ENCODE measurements at places on chromosomes 16 and 17.

DNA sequence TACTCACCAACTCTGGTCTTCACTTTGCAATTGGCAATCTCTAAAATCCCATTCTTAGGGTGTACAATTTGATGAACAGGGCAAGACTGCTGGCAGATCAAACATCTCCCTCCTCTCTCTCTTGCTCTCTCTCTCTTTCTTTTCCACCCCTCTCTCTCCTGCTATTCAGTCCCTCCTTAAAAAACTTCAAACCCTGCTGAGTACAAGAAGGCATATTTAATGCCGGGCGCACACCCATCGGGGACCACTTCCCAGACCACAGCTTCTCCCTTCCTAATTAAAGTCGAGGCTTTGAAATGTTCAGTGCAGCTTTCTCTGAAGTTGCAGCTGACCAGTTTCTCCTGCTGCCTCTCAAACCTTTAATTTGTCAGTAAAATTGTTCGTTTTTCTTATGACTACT lies 185.4 kb upstream of the CDH11 start:
- DNase-seq = no peak

DNA sequence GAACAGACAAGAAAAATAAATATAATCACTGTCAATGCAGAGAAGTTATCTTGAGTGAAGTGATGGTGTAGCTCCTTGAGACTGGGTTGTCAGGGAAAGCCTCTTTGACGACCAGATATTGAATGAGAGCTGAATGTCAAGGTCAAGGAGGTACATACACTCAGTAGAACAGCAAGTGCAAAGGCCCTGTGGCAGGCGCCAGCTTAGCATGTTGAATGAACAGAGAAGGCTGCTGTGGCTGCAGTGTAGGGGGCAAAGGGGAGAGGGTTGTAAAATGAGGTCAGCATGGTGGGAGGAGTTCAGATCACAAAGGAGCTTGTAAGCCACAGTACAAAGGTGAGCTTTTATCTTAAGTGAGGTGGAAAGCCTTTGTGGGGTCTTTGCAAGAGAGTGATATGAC lies 111.5 kb downstream of the ZFHX3 start:
- DNase-seq = no peak

DNA sequence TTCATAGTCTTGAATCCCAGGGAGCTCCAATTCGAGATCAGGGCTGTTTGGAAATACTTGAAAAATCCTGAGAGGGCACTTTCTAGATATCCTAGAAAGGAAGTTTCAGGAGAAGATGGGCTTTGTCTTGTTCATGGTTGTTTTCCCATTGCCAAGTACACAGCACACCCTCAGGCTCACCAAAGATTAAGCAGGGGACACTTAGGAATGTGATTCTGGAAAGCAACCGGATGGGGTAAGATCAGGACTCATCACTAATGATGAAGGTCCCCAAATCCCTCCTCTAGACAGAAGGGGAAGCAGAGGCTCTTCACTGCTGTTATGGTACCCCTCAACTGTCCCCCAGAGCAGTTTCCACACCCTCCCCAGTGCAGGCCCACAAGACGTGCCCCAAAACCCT lies 40.7 kb downstream of the VAC14 start:
- DNase-seq = no peak

DNA sequence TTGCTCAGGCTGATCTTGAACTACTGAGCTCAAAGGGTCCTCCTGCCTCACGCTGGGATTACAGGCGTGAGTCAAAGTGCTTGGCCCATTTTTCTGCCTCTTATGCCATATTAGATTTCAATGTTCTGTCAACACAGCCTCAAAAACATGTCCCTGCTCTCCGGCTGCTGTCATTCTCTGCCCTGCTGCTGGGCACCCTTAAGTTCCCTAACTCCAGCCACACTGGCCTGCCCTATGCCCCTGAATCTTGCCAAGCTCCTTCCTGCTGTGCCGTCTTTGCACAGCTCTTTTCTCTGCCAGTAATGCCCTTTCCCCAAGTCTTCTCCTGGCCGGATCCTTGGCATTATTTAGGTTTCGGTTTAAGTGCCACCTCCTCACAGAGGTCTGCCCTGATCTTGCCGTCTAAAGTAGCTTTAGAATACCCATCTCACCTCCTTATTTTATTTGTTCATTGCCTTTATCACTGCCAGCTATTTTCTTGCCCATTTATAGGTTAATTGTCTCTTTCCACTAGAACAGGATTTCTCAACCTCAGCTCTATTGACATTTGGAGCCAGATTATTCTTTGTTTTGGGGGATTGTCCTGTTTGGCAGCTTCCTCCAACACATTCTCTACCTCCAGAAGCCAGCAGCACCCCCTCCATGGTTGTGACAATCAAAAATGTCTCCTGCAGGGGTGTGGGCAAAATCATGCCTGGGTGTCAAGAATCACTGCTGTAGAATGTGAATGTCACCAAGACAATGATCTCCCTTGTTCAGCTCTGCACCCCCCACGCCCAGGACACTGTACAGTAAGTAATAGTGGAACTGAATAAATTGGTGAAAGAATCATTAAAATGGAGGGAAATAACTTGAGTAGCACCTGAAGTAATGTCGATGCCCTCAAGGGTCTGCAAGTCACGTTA lies 168.2 kb downstream of the CYLD start:
- DNase-seq = no peak

DNA sequence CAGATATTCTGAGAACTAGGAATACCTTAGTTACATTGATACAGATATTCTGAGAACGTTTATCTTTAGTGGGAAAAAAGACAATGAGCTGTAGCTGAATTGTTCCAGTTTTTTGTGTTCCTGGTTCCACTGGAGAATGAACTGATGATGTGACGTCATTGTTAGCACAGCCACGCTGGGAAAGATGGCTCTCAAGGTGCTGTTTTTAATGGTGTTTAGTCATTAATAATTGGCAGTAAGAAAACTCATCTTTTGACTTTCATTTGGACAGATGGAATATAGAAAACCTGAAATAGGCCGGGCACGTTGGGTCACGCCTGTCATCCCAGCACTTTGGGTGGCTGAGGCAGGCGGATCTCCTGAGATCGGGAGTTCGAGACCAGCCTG lies 10.4 kb downstream of the FOXK2 start:
- no peak for DNase-seq

DNA sequence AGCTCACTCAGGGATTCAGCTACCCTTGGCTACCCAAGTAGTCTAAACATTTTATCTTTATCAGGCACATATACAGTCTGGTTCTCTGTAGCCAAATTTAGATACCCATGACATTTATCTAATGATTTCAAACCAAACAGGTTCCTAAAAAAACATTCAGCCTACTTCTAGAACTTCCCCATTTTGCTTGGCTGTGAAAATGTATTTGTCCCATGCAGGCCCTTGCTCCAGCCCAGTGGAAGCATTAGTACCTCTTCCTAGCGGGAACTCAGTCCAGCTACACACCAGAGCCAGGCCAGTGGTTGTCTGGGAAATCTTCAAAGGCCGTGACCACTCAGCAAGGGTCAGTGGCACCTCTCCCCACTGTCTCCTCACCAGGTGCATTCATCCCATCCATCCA lies 26.2 kb upstream of the NAGLU start:
- no peak for DNase-seq

DNA sequence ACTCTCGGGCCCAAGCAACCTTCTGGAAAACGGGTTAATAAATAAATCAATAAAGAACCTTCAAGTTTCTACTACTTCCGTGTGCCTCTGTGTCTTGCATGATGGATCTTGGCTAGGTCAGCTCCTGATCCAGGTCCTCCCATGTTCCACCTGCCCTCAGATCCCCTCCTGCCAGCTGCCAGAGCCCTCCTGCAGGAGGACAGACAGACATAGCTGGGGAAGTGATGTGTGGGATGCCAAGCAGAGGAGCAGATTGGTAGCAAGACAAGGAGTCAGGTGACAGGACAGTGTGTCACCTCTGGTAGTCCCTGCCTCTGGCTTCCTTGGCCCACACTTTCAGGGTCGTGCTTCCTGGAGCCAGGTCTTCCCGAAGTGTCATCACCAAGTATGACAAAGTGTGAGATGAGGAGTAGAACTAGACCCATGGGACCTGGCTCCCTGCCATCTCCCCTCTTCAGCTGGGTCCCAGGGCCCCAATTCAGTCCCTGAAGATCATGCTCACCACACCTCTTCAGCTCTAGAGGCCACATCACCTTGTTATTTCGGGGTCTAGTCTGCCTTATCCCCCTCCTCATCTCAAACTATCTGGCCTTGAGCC lies 1.0 kb upstream of the EPN3 start:
- no peak for DNase-seq

GRCh38 chr16:12426122-12426521 lies 377.6 kb downstream of the CPPED1 start:
- no peak for DNase-seq

GRCh38 chr16:57446531-57447185 lies 527 bp downstream of the CIAPIN1 start:
- DNase-seq = no peak

- no peak for DNase-seq
Measured at GRCh38 chr16:57265850-57266530, 18.5 kb downstream of the PLLP start.

DNA sequence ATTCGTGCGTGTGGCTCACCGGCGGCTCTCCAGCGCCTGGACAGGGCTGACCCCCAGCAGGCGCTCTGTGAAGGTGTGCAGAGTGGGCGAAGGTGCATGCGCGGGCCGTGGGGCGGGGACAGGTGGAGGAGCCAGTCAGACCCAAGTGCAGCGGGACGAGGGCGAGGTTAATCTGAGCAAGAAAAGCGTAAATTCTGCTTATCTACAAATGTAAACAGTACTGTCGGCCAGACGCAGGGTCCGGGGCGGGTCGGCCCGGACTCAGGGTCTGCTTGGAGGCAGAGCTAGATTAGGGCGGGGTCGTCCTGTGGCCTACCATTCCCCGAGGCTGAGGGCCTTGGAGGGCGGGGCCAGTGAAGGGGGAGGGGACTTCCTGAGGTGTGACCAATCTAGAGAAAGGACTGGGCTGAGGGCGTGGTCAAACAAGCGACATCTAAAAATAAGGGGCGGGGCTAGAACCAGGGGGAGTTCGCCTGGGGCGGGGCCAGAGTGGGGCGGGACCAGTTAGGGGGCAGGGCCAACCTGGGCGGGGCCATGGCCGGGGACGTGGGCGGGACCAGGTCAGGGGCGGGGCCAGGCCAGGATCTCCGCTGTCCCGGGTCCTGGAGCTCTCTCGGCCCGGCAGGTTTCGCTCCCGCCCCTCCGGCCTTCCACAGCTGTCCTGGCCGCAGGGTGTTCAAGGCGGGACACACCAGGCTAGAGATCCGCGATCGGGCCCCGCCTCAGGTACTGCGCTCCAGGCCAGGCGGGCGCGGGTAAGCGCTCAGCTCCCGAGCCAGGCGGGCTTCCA lies at the start of gene SEC14L5:
Gene SEC14L5 (plus strand): TSS at position 611 of the 790 bp plus-strand sequence. CDS start 994 bp downstream, outside the sequence.
- peak; percentile 97 for DNase-seq

DNA sequence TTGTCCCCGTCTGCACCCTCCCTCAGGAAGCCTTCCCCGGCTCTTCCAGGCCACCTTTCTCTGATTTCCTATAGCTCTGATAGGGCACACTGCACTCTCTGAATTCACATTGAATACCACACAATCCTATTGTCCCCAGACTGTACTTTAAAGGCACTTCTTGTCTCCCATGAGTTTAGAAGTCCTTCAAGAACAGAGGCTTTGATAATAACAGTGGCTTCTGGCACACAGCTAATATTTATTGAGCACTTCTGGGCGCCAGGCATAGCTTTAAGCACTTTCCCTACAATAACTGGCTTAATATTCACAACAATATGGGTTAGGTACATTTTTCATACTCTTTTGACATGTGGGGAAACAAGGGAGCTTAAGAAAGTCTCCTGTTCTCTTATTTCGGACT lies 169.7 kb upstream of the IRX6 start:
- DNase-seq = no peak

GRCh38 chr17:78316867-78317789 lies 42.7 kb downstream of the SOCS3 start:
- no peak for DNase-seq

DNA sequence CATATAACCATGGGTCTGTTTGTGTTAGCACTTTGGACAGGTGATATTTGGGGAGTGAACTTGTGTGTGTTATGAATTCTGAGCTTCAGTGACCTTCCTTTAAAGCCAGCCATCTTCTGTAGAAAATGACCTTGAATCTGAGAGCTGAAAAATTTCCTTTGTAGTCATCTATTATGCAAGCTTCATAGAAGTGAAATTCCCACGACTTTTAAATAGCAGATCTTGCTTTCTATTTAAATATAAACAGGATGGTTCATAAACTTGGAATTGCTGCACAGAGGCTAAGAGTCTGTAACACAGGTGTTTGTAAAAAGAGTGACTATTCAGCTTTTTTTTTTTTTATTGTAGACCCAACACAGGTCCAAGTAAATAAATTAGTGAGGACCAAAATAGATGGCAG lies 85.5 kb downstream of the MARCHF10 start:
- no peak for DNase-seq

- DNase-seq = no peak
Measured at GRCh38 chr16:17836868-17837602, 366.3 kb upstream of the XYLT1 start.

GRCh38 chr17:80091376-80091775 lies 10.0 kb upstream of the GAA start:
- DNase-seq = no peak

GRCh38 chr17:2202302-2202995 lies 101.1 kb downstream of the SMG6 start:
- no peak for DNase-seq

DNA sequence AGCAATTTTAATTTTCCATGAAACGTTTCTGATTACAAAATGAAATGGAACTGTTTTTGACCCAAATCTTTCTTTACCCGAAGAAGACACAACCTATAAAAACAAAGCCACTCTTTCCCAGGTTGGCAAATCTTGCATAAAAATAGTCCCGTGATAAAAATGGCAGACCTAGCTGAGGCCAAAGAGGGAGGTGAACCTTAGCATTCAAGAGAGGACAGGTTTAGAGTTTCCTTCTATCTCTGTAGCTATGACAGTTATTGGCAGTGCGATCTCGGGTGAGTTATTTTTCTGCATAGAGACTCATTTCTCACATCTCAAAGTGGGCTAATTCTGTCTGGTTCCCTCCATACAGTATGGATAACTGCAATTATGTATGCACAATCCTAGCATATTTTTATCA lies 241.4 kb downstream of the MAP2K6 start:
- no peak for DNase-seq

- DNase-seq = no peak
Measured at GRCh38 chr16:49832177-49832576, 23.7 kb downstream of the ZNF423 start.

- no peak for DNase-seq
Measured at GRCh38 chr17:39744075-39744835, 6.5 kb downstream of the GRB7 start.

GRCh38 chr17:44084131-44084538 lies 13.6 kb downstream of the G6PC3 start:
- no peak for DNase-seq

DNA sequence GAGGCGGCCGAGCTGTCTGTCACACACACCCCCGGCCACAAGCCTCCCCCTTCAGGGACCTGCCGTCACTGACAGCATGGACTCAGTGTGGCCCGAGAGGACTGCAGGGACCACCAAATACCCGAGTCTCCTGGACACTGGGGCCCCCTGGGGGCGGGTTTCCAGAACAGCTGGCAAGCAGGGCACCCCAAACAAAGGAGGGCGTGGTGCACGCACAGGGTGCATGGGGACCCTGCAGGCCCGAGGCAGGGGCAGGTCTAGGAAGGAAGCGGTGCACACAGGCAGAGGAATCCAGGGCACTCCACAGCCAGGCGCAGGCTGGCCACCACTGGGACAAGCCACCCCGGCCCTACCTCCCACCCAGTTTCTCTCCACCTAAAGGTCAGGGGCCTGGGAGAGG lies 28.7 kb upstream of the ENPP7 start:
- DNase-seq = no peak
